NCI-H345 (cell line): ENCODE measurements at places on chromosomes 7 and 10.

- no peak for DNase-seq
These were observed 9.8 kb upstream of the FZD9 start for GRCh38 chr7:73423519-73424488.

DNA sequence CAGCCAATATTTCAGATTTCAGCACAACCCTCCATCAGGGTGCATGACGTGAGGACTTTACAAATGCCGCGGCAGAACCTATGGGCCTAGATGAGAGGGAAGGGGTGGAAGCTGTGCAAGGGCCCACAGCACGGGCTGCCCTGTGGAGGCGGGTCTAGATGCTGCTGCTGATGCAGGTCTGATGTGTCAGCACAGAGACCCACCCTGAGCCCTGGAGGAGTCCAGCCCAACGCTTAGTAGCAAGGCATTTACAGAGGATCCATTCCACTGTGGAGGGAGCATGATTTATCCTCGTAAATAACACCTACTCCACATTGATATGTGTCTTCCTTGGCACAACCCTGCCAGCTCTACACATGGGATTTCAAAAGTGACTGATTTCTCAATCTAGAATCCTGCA lies 48.5 kb downstream of the MYL10 start:
- no peak for DNase-seq

GRCh38 chr10:79399223-79399831 lies 46.1 kb downstream of the ZCCHC24 start:
- DNase-seq, result no peak

DNA sequence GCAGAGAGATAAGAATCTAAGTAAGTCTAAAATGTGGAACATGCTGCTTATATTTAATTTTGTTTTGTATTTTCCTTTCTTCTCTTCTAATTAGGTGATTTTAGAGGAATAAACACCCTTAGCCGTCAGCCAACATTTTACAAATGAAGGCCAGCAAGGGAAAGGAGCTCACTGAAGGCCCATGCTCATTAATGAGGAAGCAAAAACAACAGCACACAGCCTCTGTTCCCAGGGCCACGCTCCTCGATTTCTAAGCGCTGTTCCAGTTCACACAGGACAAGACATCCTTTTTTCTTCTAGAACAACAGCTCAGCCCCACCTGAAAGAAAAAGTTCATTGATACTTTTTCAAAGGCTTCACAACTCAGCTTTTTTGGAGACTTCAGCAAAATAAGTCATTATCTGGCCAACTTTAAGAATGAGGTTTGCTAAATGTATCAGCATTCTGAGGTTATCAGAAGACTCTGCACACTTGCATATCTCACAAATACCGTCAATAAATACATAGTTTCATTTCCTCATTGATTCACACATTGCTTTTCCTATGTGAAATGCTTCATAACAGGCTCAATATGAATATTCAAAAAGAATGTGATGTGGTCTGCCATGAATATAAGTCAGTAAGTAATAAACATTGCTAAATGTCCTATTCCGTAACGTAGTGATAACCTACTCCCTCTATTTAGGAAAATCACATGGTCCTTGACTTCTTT lies 34.8 kb upstream of the SFMBT2 start:
- DNase-seq, result no peak

GRCh38 chr10:112810711-112811151 lies 139.3 kb upstream of the TCF7L2 start:
- no peak for DNase-seq

- no peak for DNase-seq
These were observed 242.7 kb downstream of the CDK14 start for GRCh38 chr7:90838799-90839198.

DNA sequence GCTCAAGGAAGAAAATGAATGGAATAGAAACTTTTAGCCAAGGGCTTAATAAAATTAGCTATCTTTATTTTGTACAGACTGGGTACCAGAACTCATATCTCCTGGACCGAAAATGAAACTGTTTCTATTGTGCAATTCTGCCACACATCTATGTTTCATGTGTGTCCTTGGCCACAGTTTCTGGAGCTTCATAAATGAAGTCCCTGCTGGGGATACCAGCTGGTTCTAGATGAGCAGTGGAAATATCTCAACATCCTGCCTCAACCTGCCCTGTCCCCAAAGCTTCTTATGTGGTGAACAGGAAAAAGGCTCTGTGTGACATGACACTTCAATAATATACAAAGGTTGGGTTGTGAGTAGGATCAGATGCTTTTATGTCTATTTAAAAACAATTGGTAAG lies 310.1 kb upstream of the SORCS1 start:
- DNase-seq, result no peak

- no peak for DNase-seq
These were observed 148.6 kb upstream of the YAE1 start for GRCh38 chr7:39417642-39418041.

DNA sequence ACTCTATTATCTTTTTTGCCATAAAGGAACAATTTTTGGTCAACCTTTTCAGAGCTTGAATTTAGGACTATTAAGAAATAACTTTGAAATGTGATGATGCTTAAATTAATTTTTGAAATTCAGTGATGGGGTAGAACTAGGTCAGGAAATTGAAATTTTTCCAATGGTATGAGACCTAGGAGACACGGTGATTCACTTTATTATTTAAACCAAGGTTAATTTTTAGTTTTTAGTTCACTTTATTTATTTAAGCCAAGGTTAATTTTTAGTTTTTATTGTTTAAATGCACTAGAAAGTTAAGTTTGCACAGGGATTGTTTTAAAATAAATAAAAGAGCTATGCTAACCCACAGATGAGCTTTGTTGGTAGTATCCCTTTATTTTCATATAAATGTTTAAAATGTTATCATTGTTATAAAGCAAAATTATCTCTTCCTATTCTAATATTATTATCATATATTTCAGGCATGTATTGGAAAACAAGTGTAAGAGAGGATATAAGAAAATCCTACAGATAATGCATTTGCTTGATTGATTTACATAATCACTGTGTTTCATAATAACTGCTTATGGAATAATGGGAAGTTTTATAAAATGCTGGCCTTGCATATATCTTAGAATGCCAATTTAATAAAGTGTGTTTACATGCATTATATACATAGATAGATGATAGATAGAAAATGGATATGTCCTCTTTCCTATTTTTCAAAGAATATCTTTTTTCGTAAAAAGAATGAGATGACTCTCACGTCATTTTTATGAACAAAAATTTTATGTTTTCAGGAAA lies 163.6 kb downstream of the HGF start:
- no peak for DNase-seq

DNA sequence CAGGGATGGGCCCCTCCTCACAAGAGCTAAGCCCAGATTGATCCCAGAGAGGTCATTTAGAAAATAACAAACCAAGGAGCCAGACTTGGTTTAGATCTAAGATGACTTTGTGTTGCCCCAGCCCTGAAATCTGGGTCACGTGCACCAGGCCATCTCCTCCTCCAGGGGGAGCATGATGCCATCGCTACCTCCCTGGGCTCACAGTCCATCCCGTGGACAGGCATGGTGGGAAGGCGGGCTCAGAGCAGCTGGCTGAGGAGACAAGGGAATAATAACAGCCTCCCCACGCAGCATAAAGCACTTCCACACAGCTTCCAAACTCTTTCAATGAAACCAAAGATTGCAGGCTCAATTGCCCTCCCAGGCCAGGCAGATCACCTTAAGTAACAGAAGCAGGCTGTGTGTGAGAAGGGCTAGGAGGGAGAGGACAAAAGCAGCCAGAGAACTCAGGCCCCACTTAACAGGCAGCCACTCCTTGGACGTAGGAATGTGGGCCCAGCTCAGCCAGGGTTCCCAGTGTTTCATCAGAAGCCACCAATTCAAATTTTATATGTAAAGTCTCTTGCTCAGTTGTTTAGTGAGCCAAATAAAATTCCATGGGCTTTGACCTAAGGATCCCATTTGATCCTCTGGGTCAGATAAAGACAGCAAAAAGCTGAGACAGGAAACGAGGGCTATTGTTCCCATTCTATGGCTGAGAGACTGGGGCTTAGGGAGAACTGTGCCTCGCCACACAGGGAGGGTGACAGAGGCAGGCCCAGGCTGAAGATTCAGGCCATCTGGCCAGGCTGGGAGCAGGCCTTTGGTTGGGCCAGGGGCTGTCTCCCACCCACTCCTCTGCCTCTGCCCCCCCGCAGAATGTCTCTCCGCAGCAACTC lies 100.2 kb downstream of the COL13A1 start:
- DNase-seq, result peak; percentile 12

DNA sequence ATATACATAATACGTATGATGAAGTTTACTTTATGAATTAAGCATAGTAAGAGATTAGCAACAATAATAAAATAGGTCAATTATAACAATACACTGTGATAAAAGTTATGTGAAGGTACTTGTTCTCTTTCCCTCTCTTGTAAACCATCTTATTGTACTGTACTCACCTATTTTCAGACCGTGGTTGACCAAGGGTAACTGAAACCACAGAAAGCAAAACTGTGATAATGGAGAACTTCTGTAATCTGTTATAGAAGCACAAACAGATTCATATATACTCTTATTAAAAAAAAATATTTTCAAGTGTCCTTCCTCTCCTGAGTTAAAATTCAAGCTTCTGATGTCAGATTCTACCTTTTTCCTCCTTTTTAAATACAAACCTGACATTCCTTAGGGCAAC lies 1247.8 kb upstream of the SORCS1 start:
- no peak for DNase-seq
